Type B pancreatic cell (in vitro differentiated cells): ENCODE measurements at places on chromosomes 3 and 15.

DNA sequence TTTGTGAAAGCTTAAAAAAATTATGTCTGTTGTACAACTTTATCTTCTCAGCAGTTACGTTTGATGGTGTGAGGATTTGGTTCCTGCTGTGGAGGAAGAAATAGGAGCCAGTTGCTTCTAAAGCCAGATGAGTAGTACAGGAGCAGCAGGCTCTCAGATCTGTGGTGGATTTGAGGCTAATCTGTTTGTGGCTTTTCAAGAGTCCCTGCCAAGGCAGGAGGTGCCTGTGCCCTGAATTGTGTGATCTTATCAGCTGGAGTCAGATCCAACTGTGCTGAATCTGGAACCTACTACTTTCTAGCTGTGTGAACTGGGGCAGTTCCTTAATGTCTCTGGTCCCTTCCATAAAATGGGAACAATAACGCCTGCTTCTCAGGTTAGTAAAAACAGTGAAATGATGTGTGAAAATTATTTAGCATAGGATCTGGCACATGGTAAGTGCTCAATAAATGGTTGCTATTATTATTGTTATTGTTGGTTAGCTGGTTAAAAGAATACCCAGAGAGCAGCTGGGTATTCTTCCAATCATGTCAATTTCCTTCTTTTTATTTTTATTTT lies 7.7 kb downstream of the CLDN11 start:
- peak overlapping the region; percentile 43 for H3K27ac ChIP-seq
- H3K4me3 ChIP-seq: no peak overlapping the region
- peaks cover 45% of the 10 kb centered on the region for H3K4me1 ChIP-seq
- DNase-seq: no peak
- H3K27me3 ChIP-seq: peaks cover 3% of the 10 kb centered on the region
- peaks cover 7% of the 10 kb centered on the region for H3K36me3 ChIP-seq

- H3K36me3 ChIP-seq: no peaks in the 10 kb centered on the region
- no peak overlapping the region for H3K27ac ChIP-seq
- no peak for DNase-seq
Measured at GRCh38 chr3:160999274-160999673, 105.9 kb downstream of the B3GALNT1 start.

- no peak overlapping the region for H3K27ac ChIP-seq
- no peak overlapping the region for H3K4me3 ChIP-seq
- H3K27me3 ChIP-seq: peaks cover 2% of the 10 kb centered on the region
- no peaks in the 10 kb centered on the region for H3K36me3 ChIP-seq
- DNase-seq: no peak
- H3K4me1 ChIP-seq: peaks cover 29% of the 10 kb centered on the region
Measured at GRCh38 chr3:107973152-107973551, 117.7 kb downstream of the CD47 start.

- H3K27ac ChIP-seq: no peak overlapping the region
- H3K36me3 ChIP-seq: no peaks in the 10 kb centered on the region
- H3K27me3 ChIP-seq: no peaks in the 10 kb centered on the region
- H3K4me3 ChIP-seq: no peak overlapping the region
Measured at GRCh38 chr3:54899273-54899672, 28.6 kb downstream of the LRTM1 start.

DNA sequence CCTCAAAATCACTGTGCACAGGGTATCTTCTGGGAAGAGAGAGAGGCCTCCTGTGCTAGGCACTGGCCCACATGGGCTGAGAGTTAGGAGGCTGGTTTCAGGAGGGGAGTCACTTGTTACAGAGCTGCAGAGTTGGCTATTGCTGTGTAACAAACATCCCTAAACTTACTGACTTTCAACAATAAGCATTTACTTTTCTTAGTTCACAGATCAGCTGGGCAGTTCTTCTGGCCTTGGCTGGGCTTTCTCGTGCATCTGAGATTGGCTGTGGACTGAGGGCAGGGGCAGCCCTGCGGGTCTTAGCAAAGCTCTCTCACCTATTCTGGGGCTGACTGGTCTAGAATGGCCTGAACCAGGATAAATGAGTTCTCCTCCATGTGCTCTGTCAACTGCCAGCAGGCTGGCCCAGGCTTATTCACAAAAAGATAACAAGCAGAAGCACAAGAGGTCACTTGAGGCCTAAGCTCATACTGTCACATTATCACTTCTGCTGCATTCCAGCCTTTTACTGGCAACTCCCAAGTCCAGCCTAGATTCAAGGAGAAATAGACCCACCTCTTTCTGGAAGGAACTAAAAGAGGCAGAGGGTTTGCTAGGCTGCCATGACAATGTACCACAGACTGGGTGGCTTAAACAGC lies 17.2 kb upstream of the RBSN start:
- no peak overlapping the region for H3K27ac ChIP-seq
- no peaks in the 10 kb centered on the region for H3K36me3 ChIP-seq
- no peak for DNase-seq
- peaks cover 32% of the 10 kb centered on the region for H3K27me3 ChIP-seq
- H3K4me3 ChIP-seq: no peak overlapping the region
- H3K4me1 ChIP-seq: no peaks in the 10 kb centered on the region

DNA sequence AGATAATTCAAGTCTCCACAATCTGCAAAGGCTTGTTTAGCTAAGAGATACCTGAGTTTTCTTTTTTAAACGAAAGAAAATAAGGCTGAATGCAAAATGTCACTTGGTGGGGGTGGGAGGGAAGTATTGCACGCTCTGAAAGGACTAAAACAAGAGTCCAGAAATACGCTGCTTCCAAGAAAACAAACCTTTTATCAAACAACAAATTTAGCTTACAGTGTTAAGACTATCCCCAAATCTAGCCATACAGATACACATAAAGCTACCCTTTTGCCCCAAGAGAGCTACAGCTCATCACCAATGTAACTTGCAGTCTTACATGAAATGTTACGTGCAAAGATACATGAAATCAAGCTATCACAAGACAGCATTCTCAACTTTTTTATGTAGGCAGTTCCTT lies 522.5 kb downstream of the FOXP1 start:
- H3K36me3 ChIP-seq: no peaks in the 10 kb centered on the region
- H3K4me1 ChIP-seq: peaks cover 50% of the 10 kb centered on the region
- no peak for DNase-seq
- H3K4me3 ChIP-seq: no peak overlapping the region
- H3K27ac ChIP-seq: peak overlapping the region; percentile 76

- H3K4me3 ChIP-seq: no peak overlapping the region
- H3K27ac ChIP-seq: no peak overlapping the region
- no peaks in the 10 kb centered on the region for H3K4me1 ChIP-seq
- no peak for DNase-seq
Measured at GRCh38 chr3:17833786-17834559, 91.5 kb upstream of the TBC1D5 start.

DNA sequence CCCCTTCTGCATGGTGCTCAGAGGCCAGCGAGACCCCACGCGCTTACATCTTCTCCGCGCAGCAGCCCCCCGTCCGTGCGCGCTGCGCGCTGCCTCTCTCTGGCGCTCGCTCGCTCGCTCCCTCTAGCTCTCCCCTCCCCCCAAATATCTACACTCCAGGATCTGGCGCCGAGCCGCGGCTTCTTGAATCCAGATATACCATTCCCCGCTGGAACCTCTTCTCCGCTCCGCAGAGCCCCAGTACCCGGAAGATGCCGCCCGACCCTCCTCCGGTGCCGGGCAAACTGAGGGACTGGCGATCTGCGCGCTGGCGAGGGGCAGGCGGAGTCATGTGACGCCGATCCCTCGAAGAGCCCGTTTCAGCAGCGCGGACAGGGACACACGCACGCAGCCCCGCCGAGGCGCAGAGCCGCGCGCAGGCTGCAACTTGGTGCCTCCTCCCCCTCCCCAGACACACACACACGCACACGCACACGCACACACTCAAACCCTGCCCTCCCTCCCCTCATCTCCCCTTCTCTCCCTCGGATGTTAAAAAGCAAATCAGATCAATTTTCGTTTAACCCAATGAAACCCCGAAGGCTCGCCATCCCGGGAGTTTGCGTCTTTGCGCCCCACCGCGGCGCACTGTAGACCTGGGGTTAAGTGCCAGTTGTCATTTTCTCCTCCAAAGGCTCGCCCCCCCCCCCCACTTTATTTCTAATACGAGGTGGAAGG lies at the start of gene RASGRF1:
Gene RASGRF1, minus strand, starts transcription at position 294 of the 717 bp plus-strand sequence. Its CDS starts 282 bp downstream, at position 12.
- H3K4me3 ChIP-seq: peak within 1 kb of the TSS; percentile 87
- no peaks in the 10 kb centered on the region for H3K36me3 ChIP-seq
- peak; percentile 67 for DNase-seq

DNA sequence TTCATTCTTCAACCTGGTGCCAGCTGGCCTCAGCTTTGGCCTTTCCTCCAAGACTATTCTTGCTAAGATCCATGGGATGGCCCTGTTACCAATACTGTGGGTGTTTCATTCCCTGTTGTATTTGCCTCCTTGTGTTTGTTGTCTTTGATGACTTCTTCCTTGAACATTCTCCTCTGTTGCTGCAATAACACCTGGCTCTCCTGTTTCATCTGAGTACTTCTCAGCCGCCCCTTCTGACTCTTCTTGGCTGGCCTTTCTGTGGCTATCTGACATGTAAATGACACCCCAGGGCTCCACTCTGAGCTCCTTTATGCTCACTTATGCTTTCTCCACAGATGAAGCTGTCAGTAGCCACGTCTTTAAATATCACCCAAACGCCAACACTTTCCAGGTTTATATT lies 302.7 kb upstream of the CHRNA7 start:
- DNase-seq: no peak
- H3K27me3 ChIP-seq: peaks cover 5% of the 10 kb centered on the region
- no peaks in the 10 kb centered on the region for H3K4me1 ChIP-seq
- no peak overlapping the region for H3K4me3 ChIP-seq

- H3K36me3 ChIP-seq: no peaks in the 10 kb centered on the region
- no peak overlapping the region for H3K27ac ChIP-seq
- peaks cover 25% of the 10 kb centered on the region for H3K27me3 ChIP-seq
- no peak for DNase-seq
Measured at GRCh38 chr3:14614189-14614588, 37.4 kb upstream of the CCDC174 start.

DNA sequence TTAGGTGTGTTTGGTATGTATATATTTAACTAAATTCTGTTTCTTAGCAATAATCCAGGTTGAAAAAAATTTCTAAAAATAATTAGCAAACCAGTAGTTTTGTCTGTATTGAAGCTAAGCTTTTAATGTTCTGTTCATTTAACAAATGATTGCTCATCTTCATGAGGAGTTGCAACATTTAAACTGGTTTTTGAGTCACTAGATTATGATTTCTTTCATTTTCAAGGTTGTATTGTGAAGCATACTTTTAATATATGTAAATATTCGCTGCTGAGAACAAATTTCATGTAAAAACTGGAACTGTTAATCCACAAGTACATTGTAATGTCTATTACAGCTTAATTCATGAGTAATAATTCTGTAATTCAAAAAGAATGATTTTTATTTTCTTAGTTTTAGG lies 192.7 kb downstream of the MBNL1 start:
- H3K4me1 ChIP-seq: no peaks in the 10 kb centered on the region
- no peak for DNase-seq
- no peaks in the 10 kb centered on the region for H3K27me3 ChIP-seq
- H3K27ac ChIP-seq: no peak overlapping the region
- H3K4me3 ChIP-seq: no peak overlapping the region
- peaks cover 12% of the 10 kb centered on the region for H3K36me3 ChIP-seq

DNA sequence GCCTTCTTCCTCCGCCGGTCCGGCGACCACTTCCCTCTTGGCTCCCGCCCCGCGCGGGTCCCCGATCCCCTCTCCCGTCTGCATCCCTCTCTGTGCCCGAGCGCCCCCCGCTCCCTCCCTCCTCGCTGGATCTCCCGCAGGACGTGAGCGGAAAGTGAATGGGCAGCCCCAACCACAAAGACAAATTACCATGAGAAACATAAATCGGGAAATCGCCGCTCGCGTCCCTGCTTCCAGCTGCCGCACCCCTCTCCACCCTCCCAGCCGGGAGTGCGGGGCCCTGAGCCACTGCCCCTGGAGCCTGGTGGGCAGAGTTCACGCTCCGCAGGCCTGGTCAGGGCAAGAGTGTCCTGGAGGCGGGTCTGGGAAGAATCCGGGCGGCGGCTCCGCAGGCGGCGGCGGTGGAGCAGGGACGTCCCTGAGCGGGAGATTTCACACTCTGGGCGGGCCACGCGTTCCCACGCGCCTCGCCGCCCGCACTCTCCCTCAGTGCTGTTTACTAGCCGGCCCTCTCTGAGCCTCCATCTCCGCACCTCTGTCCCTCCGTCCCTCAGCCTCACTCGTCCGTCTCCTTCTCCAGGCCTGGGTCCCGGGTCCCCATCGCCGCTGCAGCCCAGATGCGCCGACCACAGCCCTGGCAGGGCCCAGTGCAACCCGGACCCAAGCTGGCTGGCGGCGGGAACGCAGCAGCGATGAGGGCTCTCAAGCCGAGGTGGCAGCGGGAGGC lies 835 bp downstream of the SEMA5B start:
- H3K27ac ChIP-seq: no peak overlapping the region
- peaks cover 72% of the 10 kb centered on the region for H3K27me3 ChIP-seq
- peak overlapping the region; percentile 89 for H3K4me3 ChIP-seq
- peaks cover 20% of the 10 kb centered on the region for H3K4me1 ChIP-seq

GRCh38 chr3:35071772-35072171 lies 567.6 kb upstream of the ARPP21 start:
- DNase-seq: no peak
- H3K4me1 ChIP-seq: no peaks in the 10 kb centered on the region
- H3K4me3 ChIP-seq: no peak overlapping the region

DNA sequence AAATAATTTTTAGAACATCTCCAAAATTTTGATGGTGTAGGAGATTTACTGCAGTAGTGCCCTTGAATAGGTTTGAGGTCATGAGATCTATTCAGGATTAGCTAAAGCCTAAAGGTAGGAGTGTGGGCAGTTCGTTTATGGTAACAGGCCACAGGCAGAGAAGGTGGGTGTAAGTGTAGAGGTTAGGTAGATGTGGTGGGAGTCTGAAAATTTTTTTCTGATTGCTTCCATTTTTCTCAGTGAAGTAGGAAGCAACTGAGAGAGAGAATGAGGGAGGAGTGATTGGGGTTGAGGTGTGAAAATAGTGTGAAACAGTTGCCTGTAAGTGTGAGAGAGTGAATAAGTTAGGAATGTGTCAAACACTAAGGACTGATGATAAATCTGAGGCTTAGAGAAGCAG lies 2.2 kb upstream of the ELL3 start:
- H3K4me1 ChIP-seq: peaks cover 10% of the 10 kb centered on the region
- H3K27ac ChIP-seq: no peak overlapping the region
- peak overlapping the region; percentile 24 for H3K4me3 ChIP-seq
- peaks cover 5% of the 10 kb centered on the region for H3K36me3 ChIP-seq
- no peak for DNase-seq

- no peak overlapping the region for H3K27ac ChIP-seq
- H3K27me3 ChIP-seq: no peaks in the 10 kb centered on the region
- no peaks in the 10 kb centered on the region for H3K4me1 ChIP-seq
- no peak for DNase-seq
Measured at GRCh38 chr3:33488246-33488645, 48.0 kb upstream of the UBP1 start.

DNA sequence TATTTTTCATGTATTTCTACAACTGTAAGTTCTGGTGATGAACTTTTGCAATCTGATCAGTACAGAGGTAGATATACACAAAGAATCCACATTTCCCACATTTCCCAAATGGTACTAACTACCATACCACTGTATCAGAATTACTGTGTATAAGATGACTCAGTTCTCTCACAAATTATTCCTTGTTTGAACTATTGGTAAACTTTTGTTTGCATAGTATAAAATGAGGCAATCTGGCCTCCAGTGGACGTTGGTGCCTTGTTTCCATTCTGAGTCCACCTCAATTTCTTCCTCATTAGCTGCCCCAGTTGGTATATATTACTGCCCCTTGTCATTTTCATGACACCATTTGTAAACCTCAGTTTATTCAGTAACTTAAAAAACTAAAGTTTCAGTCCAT lies 38.5 kb downstream of the SPTSSB start:
- H3K4me1 ChIP-seq: no peaks in the 10 kb centered on the region
- no peak for DNase-seq
- H3K27ac ChIP-seq: no peak overlapping the region
